ENCODE measurements at places on chromosomes 2 and 18. TPM values are rescaled to one million over a fixed set of nuclear protein-coding genes. Genes with fewer than 3 reads are reported as not detected.

DNA sequence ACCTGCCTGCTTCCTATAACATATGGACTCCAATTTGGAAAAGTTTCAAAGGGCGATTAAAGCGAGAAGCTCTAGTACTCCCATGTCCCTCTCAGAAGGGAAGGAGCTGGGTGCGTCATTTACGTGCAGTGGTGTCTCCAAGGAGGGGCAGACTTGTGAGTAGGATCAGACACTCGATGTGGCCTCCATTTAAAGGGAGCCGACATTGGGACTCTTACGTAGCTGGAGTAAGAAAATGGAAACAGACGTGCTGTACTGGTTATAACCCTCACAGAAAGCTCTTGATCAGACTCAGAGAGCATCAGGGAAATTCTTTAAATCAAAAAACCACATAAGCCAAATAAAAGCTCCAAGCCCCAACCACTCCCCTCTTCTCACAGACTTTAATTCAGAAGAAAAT is 198.5 kb downstream of the KLHL29 start:
- no peak for DNase-seq
- H3K27ac ChIP-seq = peak overlapping the region; percentile 72
- no peak overlapping the region for H3K4me3 ChIP-seq
- H3K4me1 ChIP-seq = peaks cover 20% of the 10 kb centered on the region
- no peaks in the 10 kb centered on the region for H3K36me3 ChIP-seq

- H3K27me3 ChIP-seq = no peaks in the 10 kb centered on the region
- H3K27ac ChIP-seq = no peak overlapping the region
- peaks cover 4% of the 10 kb centered on the region for H3K4me1 ChIP-seq
- H3K36me3 ChIP-seq = no peaks in the 10 kb centered on the region
- no peak for DNase-seq
- H3K4me3 ChIP-seq = no peak overlapping the region
Measured at GRCh38 chr18:79322441-79322840, 73.3 kb upstream of the NFATC1 start.

GRCh38 chr18:35463050-35463449 is 34.7 kb downstream of the INO80C start:
- H3K27me3 ChIP-seq = no peaks in the 10 kb centered on the region
- H3K36me3 ChIP-seq = no peaks in the 10 kb centered on the region
- H3K27ac ChIP-seq = no peak overlapping the region
- H3K4me3 ChIP-seq = no peak overlapping the region
- H3K4me1 ChIP-seq = peaks cover 12% of the 10 kb centered on the region
- no peak for DNase-seq

- peak overlapping the region; percentile 77 for H3K4me3 ChIP-seq
- H3K27me3 ChIP-seq = no peaks in the 10 kb centered on the region
Measured at GRCh38 chr2:231960810-231961348, 634 bp upstream of the DIS3L2 start.

DNA sequence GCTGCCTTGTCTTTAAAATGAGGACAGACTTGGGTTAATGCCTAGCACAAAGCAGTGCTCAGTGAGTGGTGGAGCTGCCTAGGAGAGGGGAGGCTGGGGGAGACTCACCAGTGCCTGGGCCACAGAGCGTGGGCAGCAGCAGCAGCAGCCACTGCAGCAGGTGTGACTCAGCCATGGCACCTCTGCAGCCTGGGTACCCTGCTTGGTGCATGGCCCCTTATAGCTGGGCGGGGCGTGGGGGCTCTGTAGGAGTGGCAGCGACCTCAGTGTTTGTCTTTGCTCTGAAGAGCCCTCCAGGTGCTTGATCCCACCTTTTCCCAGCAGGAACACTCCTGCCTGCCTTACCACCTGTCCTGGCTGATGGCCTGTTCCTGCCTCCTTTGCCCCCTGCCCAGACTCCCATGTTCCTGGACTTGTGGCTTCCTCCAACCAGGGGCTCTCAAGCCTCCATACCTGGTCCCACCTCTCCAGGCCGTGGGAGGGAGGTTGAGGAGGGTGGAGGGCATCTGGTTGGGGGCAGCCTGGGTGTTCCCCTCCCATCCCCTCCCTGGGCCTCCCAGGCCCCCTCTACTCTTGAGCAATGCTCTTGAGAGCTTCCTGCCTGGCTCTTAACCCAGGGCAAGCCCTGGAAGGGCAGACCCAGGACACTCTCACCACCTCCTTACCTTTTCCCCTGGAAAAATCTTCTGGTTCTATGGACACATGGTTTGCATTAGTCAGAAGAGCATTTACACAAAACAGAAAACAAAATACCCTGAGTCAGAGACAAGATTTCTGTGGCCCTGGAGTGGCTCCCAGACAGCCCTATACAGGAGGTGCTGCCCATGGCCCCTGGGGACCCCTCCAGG is at the start of gene SFTPB:
Gene SFTPB, minus strand, starts transcription at position 191 of the 848 bp plus-strand sequence. Its CDS starts 16 bp downstream, at position 175.
- no peak for DNase-seq
- H3K4me1 ChIP-seq = no peaks in the 10 kb centered on the region
- H3K36me3 ChIP-seq = no peaks in the 10 kb centered on the region
- H3K4me3 ChIP-seq = no peak within 1 kb of the TSS

DNA sequence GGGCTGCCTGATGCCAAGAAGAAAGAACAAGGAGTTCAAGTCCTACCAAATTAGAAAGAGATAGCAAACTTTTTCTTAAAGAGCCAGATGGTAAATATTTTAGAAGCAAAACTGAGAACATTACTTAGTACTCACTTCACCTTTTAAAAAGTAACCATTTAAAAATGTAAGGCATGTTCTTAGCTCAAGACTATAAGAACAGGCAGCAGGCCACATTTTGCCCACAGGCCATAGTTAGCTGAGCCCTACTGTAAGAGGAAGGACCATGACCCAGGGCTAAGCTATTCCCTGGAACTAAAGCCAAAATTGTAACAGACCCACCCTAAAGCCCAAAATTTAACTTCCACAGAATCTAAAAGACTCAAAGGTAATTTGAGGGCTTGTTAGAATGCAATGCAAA is 31.3 kb downstream of the USP40 start:
- no peaks in the 10 kb centered on the region for H3K4me1 ChIP-seq
- no peak for DNase-seq
- H3K4me3 ChIP-seq = no peak overlapping the region
- H3K36me3 ChIP-seq = peaks cover 28% of the 10 kb centered on the region

- H3K27ac ChIP-seq = peak overlapping the region; percentile 98
- H3K4me3 ChIP-seq = no peak overlapping the region
Measured at GRCh38 chr18:48957136-48957535, 6.4 kb upstream of the SMAD7 start.

CGREF1 gene
- total RNA-seq = 2.2 TPM

FAM237A gene
- total RNA-seq = not detected

CFAP221 gene
- 3.9 TPM for total RNA-seq

POU3F3 gene
- total RNA-seq = not detected

LHCGR gene
- not detected for total RNA-seq
